Muscle of leg (tissue), 16 donors: ENCODE measurements at places on chromosomes 11 and 22. TPM values are rescaled to one million over a fixed set of nuclear protein-coding genes. Genes with fewer than 3 reads are reported as not detected.

Gene PRR33
- total RNA-seq: 2.0 TPM

Gene MS4A4A
- 10.3 TPM for total RNA-seq

Gene FXYD6
- 103 TPM for total RNA-seq

Gene ZDHHC5
- total RNA-seq: 13.5 TPM

Gene FREY1
- total RNA-seq: 0.35 TPM

Gene PATE4
- total RNA-seq: not detected

Gene RBMXL2
- 0.04 TPM for total RNA-seq

GRCh38 chr11:73914284-73914683 is 36.5 kb upstream of the DNAJB13 start:
- DNase-seq: no peak

- DNase-seq: no peak
Measured at GRCh38 chr11:90453525-90453924, 230.7 kb upstream of the CHORDC1 start.

GRCh38 chr22:25372000-25372595 is 152.7 kb downstream of the CRYBB2 start:
- no peak for DNase-seq

DNA sequence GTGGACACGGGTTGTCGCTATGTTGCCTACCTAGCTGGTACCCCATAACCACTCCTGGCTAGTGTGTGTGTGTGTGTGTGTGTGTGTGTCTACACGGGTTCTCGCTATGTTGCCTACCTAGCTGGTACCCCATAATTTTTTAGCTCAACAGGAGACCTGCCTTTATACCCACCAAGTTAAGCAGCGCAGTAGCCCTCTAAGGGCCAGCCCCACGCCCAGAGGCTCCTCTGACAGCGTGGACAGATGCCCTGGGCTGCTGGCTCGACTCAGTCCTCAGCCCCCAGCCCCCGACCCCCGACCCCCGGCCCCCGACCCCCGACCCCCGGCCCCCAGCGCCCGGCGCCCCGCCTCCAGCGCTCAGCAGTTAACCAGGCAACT is 351 bp upstream of the AKIP1 start:
- DNase-seq: no peak

- no peak for DNase-seq
Measured at GRCh38 chr11:11524436-11525061, 97.3 kb downstream of the GALNT18 start.

- no peak for DNase-seq
Measured at GRCh38 chr11:10895285-10895684, 37.4 kb upstream of the ZBED5 start.
